ENCODE measurements at places on chromosomes 13 and 19.
A peak's percentile ranks its signal among the peaks of the same experiment; 100 is the strongest.

- DNase-seq: no peak
Observed at GRCh38 chr13:104750377-104750776, 1684.2 kb upstream of the SLC10A2 start.

- no peak for DNase-seq
Observed at GRCh38 chr13:60836821-60837220, 439.8 kb downstream of the TDRD3 start.

DNA sequence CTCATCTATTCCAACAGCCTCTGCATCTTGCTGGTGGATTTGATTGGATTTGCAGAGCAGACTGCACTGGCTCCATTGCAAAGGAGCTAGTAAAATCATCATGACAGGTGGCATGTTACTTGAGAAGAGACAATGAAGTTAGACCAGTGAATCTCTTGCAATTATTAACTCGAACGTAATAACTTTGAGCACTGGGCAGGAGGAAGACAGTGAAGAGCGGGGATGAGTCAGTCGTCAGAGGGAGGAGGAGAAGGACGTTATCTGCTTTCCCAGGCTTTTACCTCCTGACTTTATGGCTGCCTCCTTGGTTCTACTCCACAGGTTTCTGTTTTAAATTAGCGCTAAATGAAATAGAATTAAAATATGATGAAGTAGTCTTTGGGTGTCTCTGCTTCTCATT, 257.8 kb upstream of the IPO5 start:
- no peak for DNase-seq

GRCh38 chr19:33329060-33329459, 26.7 kb upstream of the CEBPA start:
- no peak for DNase-seq

DNA sequence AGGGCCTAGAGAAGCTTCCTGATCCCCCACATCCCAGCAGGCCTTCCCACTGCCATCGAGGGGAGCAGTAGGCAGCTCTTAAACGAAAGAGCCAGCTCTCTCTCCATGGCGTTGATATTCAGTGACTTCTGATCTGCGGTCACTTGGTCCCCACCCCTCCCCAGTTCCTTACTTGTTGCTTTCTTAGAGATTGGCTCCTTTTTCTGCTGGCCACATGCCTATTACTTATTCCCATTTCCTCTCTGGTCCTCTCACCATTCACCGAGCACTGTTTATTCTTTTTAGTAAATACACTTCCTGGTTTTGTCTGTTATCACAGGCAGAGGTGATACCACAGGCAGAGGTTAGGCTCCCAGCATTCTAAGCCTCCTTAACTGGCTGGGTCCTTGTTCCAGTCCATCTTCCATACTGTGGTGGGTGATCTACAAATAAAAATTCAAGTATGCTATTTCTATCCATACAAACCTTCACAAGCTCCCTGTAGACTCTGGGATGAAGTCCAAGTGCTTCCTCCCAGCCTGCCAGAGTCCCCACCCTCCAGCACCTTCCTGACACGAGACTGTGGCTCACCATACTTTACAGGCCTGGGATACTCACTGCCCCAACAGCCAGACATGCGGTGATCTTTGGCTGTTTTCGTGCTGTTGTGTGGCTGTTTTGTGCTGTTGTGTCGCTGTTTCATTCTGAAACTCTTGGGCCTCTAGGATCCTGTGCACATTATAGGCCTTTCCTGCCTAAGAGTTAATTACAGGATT, 315.9 kb downstream of the ATP8A2 start:
- no peak for DNase-seq

DNA sequence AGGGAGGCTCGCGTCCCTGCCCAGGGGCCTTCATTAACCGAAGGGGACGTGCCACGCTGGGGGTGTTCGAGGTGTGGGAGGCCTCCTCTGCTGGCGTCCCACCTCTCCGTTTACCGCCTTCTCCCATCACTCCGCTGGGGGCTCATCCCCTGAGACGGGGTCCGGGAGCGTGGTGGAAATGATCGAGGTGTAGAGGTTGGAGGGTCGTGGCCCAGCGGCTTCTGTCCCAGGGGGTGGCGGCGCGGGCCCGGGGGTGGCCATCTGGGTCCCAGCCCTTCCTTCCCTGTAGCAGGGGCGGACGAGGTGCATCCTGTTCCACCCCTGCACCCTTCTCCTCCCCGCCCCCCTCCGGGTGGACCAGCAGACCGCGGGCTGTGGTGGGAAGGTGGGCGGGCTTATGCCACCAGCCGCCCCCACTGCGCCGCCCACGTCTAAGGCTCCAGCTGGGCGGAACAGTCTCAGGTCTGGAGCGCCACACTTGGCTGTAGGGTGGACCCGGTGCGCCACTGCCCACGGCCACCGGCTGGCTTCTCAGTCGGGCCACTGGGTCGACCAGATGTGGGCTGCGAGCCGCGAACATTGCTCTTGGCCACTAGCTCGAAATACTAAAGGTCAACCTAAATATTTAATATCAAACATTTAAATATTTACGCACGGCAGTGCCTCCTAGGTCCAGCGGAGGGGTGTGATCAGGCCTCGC, 69.5 kb downstream of the ZNF723 start:
- no peak for DNase-seq

GRCh38 chr13:75762076-75762937, 126.2 kb downstream of the LMO7 start:
- peak; percentile 31 for DNase-seq

DNA sequence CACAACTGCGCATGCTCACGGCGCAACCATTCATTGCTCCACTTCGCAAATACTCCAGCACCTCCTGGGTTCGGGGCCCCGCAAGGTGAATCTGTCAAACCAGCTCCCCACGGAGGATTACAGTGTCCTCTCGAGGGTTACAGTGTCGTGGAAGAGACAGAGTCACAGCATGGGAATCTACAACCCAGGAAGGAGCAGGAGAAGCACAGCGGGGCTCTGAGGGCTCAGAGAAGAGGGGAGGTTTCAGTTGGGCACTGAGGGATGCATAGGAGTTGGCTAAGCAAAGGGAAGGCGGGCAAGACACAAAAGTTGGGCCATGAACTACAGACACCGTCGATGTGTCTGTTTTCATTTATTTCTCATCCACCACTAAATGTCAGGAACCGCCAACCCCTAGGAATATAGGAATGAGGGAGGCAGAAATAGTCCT, 1.0 kb upstream of the GTF2F1 start:
- DNase-seq: peak; percentile 85

Data from stimulated activated CD4-positive, alpha-beta T cell treated with anti-CD3 and anti-CD28 coated beads, Interleukin-15, amount 100 ng/mL, for 24 hours (primary cell).